ENCODE measurements at places on chromosomes 16 and 17. TPM values are rescaled to one million over a fixed set of nuclear protein-coding genes. Genes with fewer than 3 reads are reported as not detected.

DNA sequence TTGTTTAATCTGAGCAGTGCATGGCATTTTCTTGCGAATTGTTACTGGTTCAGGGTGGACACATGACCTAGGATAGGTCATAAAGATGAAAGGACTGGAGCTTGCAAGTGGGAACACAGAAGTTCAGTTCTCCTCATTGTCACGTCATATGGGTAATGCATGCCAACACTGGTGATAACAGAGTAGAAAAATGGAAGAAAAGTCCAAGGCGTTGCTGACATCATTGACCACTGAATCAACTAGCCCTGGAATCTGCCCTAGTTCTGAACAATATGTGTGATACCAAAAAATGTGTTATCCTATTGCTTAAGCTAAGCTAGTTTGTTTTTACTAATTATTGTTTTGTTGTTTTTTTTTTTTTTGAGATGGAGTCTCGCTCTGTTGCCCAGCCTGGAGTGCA, 234.2 kb upstream of the MAF start:
- DNase-seq = no peak
- no peak overlapping the region for H3K4me3 ChIP-seq
- H3K27me3 ChIP-seq = no peaks in the 10 kb centered on the region
- H3K27ac ChIP-seq = no peak overlapping the region

DNA sequence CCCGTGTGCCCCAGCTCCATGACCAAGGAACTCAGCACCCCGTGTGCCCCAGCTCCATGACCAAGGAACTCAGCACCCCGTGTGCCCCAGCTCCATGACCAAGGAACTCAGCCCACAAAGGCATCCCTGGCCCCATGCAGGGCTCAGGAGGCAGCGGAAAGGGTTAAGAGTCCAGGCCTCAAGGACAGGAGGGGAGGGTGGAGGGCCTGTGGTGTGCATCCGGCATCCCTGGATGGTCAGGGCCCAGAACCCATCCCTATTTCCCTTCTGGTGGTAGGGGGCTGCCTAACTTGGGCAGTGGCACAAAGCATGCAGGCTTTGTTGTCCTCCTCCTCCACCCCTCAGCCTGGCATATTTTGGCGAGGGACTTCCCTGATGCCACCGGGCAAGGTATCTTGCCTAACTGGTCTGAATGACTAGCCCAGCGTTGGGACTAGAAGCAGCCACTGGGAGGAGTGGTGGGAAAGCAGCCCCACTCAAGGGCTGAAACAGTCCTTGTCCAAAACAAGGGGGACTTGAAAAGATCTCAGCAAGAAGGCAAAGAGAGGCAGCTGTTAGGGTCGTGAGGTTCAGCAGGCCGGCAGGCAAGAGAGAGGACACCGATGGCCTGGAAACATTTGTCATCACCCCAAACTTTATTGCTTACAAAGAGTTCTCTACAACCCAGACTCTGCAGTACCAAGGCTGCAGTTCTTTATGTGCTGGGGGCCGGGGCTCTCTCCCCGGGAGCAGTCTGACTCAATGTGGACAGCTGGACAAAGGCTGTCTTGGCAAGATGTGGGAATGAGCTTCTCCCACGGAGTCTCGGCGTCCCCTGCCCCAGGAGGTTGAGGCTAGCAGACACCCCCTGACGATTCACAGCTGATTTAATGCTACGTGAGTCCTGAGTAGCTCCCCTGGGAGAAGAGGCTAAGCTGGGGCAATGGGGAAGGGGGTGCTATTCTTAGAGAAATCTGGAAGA, 902 bp upstream of the SPATA32 start:
- H3K27ac ChIP-seq = no peak overlapping the region
- peaks cover 45% of the 10 kb centered on the region for H3K36me3 ChIP-seq
- DNase-seq = no peak
- H3K4me1 ChIP-seq = peaks cover 5% of the 10 kb centered on the region
- H3K4me3 ChIP-seq = peak overlapping the region; percentile 81
- H3K27me3 ChIP-seq = no peaks in the 10 kb centered on the region

DNA sequence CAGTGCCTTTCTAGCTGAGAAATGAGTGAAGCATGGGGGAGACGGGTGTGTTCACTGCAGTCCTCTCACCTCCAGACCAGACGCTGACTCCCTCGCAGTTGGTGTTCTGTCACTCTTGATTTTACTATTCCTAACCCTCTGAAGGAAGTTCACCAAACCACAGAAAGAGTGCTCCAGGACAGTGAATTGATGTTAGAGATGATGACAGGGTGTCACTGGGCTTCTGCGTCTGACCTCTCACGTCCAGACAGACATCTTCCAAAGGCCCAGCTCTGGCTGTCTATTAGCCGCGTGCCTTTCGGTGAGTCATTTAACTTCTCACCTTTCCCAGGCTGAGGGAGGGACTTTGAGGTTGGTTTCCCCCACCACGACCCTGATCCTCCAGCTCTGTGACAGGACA, 8.2 kb downstream of the CRAMP1 start:
- H3K4me3 ChIP-seq = no peak overlapping the region
- DNase-seq = no peak
- H3K27me3 ChIP-seq = no peaks in the 10 kb centered on the region
- no peak overlapping the region for H3K27ac ChIP-seq
- peaks cover 14% of the 10 kb centered on the region for H3K4me1 ChIP-seq
- peaks cover 36% of the 10 kb centered on the region for H3K36me3 ChIP-seq

DNA sequence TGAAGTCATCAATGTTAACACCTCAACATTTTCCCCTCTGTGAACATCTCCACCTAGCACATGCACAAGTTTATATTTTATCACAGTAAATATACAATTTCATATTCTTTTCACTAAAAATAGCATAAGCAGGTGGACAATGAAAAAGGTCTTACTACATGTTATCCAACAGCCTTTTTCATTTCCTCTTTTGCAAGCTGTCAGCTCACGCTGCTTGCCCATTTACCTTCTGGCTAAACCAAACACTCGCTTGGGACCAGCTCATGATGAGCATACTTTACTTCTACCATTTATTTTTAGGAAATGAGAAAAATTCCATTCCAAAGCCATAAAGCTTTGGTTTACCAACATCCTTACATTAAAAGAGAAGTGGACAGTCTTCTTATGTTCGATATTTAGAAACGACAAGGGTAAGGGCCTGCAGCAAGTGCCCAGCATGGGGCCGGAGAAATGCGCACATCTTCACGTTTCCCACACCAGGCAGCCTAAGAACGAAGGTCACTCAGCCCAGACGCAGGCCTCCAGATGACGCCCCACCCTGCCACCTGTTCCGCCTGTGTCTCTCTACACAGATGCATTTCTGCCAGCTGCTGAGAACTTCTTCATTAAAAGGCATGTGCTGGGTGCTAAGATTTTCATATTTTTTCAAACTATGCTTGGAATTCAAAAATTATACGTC, 13.9 kb downstream of the SNN start:
- DNase-seq = peak; percentile 84
- H3K27me3 ChIP-seq = no peaks in the 10 kb centered on the region
- peaks cover 97% of the 10 kb centered on the region for H3K4me1 ChIP-seq
- H3K36me3 ChIP-seq = peaks cover 56% of the 10 kb centered on the region
- peak overlapping the region; percentile 95 for H3K27ac ChIP-seq
- H3K4me3 ChIP-seq = no peak overlapping the region

GRCh38 chr16:88790312-88791211, 5.5 kb upstream of the PIEZO1 start:
- no peak overlapping the region for H3K4me3 ChIP-seq
- no peaks in the 10 kb centered on the region for H3K27me3 ChIP-seq
- peak overlapping the region; percentile 64 for H3K27ac ChIP-seq
- no peaks in the 10 kb centered on the region for H3K36me3 ChIP-seq
- peak; percentile 70 for DNase-seq

GRCh38 chr16:592518-593306, 2.8 kb downstream of the RAB40C start:
- DNase-seq = no peak

DNA sequence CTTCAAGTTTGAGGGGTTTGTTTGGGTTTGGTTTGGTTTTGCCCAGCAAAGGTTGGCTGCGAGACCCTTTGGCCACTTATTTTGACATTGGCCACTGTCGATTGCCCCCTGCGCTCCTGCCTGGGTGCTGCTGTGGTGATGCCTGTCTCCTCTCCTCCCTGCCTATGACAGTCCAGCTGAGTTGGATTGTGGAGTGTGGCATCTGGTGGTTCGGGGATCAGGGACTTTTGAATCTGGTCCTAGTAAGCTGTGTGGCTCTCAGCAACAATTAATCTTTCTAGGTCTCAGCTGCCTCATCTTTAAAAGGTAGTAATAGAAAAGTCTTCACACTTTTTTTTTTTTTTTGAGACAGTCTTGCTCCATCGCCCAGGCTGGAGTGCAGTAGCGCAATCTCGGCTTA, 27.1 kb downstream of the CDK5RAP3 start:
- DNase-seq = no peak
- no peak overlapping the region for H3K4me3 ChIP-seq
- H3K36me3 ChIP-seq = no peaks in the 10 kb centered on the region
- H3K27me3 ChIP-seq = no peaks in the 10 kb centered on the region
- H3K4me1 ChIP-seq = no peaks in the 10 kb centered on the region

DNA sequence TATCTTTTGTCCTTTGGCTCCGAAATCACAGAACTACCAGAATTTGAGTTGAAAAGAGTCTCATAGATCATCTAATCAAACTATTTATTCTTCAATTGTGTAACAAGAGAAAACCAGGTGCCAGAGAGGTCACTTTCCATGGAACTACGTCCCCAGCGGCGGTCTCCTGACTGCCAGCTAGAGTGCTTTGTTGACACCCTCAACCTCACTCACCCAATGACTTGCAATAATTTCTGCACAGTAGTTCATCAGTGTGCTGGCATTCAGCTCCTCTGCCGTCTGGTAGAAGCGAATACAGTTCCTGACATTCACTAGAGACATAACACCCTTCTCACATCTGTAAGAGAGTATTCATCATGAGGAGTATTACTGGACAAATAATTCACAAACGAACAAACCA, 54.2 kb downstream of the ANKFY1 start:
- peaks cover 6% of the 10 kb centered on the region for H3K4me1 ChIP-seq
- peaks cover 57% of the 10 kb centered on the region for H3K36me3 ChIP-seq
- no peak overlapping the region for H3K27ac ChIP-seq

DNA sequence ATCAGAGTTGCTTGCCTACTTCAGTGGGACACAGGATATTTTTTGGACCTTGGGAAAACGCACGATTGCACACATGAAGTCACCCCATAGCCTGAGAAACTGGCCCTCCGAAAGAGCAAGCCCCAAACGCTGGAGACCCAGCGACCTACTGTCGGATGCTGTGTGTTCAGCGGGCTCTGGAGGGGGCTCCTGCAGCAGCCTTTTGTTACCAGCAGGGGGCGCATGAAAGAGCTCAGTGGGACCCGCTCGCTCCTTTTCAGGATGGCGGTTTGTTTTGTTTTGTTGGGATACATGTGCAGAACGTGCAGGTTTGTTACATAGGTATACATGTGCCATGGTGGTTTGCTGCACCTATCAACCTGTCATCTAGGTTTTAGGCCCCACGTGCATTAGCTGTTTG, 28.4 kb downstream of the MYH3 start:
- H3K4me1 ChIP-seq = peaks cover 6% of the 10 kb centered on the region
- peaks cover 12% of the 10 kb centered on the region for H3K36me3 ChIP-seq
- H3K27me3 ChIP-seq = no peaks in the 10 kb centered on the region
- DNase-seq = no peak

- no peak overlapping the region for H3K27ac ChIP-seq
- H3K4me1 ChIP-seq = peaks cover 25% of the 10 kb centered on the region
Measured at GRCh38 chr16:31071861-31072260, 2.2 kb downstream of the ZNF668 start.

DNA sequence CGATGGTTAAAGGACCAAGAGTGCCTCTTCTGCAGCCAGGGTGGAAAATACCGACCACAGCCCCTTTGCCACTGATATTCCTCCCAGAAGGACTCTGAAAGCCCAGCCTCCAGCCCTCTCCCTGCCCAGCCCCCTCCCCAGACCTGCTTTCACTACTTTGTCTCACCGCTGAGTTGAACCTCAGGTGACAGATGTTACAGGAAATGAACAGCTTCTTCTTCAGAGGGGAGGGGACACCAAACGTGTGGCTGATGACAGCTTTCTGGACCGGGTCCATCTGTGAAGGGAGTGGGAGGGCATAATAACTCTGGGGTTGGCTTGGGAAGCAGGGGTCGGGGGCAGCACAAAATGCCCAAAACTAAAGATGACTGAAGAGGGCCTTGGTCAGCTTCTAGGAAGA, 14.2 kb downstream of the NKIRAS2 start:
- H3K27ac ChIP-seq = no peak overlapping the region
- H3K4me3 ChIP-seq = no peak overlapping the region
- DNase-seq = no peak
- no peaks in the 10 kb centered on the region for H3K4me1 ChIP-seq
- H3K36me3 ChIP-seq = no peaks in the 10 kb centered on the region
- no peaks in the 10 kb centered on the region for H3K27me3 ChIP-seq

DNA sequence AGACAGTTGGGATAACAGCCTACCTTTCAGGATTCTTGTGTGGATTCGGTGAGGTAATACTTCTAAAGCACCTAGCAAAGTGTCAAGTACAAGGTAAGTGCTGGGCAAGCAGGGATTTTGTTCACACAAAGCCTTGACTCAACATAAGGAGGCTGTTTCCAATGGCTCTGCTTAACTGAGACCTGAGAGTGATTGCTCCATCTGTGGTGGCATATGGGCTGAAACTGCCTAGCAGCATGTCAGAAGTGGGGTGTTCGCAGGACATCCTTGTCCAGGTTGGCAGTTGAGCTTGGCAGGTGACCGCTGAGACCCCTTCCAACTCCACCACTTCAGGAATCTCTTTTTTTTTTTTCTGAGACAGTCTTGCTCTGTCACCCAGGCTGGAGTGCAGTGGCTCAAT, 19.8 kb downstream of the IL4R start:
- H3K36me3 ChIP-seq = peaks cover 12% of the 10 kb centered on the region
- H3K27ac ChIP-seq = no peak overlapping the region
- no peak for DNase-seq
- H3K27me3 ChIP-seq = no peaks in the 10 kb centered on the region
- no peak overlapping the region for H3K4me3 ChIP-seq

DNA sequence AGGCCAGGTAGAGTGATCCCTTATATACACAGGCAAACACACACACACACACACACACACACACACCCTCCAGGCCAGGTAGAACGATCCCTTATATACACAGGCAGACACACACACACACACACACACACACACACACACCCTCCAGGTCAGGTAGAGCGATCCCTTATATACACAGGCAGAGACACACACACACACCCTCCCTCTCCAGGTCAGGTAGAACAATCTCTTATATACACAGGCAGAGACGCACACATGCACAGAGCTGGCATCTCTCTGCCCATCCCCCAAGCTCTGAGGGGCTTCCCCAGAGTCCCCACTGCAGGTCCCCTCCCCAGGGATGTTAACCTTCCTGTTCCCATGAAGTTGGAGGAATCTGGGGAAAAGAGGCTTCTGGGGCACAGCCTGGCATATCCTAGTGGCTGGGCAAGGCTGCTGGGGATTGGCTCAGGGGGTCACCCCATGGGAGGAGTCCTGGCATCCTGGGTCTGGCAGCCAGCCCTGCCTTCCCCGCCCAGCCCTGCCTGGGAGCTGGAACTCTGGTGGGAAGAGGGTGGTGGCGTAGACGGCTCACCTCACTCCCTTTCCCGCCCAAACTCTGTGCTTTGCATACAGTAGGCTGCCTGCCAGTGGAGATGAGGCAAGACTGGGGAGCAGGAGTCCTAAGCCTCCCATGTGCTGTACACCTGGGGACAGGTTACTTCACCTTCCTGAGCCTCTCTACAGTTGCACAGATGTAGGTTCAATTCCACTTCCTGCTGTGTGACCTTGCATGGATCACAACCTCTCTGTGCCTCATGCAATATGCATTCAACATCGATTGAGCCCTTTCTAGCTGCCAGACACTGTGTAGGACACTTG, 41.8 kb downstream of the TEKT5 start:
- no peak overlapping the region for H3K27ac ChIP-seq
- H3K4me3 ChIP-seq = no peak overlapping the region
- H3K27me3 ChIP-seq = no peaks in the 10 kb centered on the region

VAMP2 gene
- 291 TPM for polyA plus RNA-seq

ABCA10 gene
- polyA plus RNA-seq = 0.69 TPM

KRTAP9-2 gene
- not detected for polyA plus RNA-seq

WNK4 gene
- 0.06 TPM for polyA plus RNA-seq

TBC1D26 gene
- 0.13 TPM for polyA plus RNA-seq

ABCA6 gene
- polyA plus RNA-seq = 0.18 TPM

CACNG5 gene
- polyA plus RNA-seq = not detected

FNDC8 gene
- not detected for polyA plus RNA-seq

CSNK1D gene
- 196 TPM for polyA plus RNA-seq

Data from B cell (primary cell).